ENCODE measurements at places on chromosomes 7 and 10.

DNA sequence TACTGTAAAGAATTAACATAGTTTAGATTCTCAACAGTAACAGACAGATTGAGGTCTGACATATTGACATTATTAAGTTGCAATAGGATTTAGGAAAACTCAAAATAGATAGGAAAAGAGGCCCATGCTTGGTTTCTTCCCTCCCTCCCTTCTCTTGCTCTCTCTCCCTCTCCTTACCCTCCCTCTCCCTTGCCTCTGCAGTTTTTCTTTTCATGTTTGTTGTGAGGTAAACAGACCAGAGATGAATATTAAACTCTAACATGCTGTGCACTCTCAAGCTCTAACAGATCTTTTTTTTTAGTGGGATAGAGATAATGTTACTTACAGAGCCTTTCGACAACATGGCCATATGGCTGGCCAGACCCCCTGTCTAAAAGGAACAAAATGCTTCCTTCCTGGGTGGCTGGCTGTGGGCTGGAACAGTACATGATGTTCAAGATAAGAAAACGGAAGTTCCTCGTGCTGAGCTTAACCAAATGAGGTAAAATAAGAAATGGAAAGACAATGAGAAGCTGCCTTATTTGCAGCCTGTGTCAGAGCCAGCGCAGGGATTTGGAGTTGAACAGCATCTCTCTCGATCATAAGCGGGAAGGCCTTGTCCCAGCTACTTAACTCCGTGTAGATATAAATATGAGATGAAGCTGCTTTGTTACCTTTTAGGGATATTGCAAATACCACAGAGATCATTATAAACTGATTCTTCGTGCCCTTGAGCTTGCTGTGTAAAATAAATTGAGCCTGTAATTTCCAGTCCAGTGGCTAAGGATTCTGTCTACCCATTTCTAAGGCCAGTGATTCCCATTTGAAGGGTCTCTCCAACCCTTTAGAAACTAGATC lies 391.9 kb upstream of the NPVF start:
- DNase-seq = no peak

- DNase-seq = no peak
These were observed 5.6 kb downstream of the DAGLB start for GRCh38 chr7:6442114-6442513.

GRCh38 chr7:110386913-110387312 lies 704.0 kb upstream of the LRRN3 start:
- DNase-seq = no peak

- DNase-seq = no peak
These were observed 64.7 kb downstream of the PIK3AP1 start for GRCh38 chr10:96655461-96656197.

- no peak for DNase-seq
These were observed 267.8 kb downstream of the BICC1 start for GRCh38 chr10:58780476-58780875.

GRCh38 chr7:925601-926000 lies 28.9 kb downstream of the ADAP1 start:
- no peak for DNase-seq

- DNase-seq = no peak
These were observed 472.8 kb upstream of the FZD8 start for GRCh38 chr10:36114913-36115312.

- DNase-seq = no peak
These were observed 235.9 kb upstream of the MTPN start for GRCh38 chr7:136213012-136213411.
